ENCODE measurements at places on chromosomes 5 and 9.

DNA sequence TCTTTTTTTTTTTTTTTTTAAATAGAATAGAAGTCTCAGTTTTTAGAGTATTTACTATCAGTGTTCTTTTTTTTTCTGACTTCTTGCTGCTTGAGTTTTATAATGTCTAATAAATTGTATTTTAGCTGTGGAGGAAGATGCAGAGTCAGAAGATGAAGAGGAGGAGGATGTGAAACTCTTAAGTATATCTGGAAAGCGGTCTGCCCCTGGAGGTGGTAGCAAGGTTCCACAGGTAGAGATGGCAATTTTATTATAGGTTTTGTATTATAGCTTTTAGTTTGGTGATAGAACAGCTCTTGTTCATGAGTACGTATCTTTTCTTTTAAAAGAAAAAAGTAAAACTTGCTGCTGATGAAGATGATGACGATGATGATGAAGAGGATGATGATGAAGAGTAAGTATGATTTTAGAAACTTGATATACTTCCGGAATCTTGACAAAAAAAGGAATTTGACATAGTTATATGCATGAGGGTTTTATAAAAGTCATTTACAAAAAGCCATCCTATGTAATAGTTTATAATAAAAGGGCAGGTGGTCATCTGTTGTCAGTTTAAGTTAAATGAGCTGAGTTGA lies 5.0 kb downstream of the NPM1 start:
- no peak for DNase-seq

GRCh38 chr9:16058131-16058549 lies 505.3 kb downstream of the CCDC171 start:
- peak; percentile 68 for DNase-seq

DNA sequence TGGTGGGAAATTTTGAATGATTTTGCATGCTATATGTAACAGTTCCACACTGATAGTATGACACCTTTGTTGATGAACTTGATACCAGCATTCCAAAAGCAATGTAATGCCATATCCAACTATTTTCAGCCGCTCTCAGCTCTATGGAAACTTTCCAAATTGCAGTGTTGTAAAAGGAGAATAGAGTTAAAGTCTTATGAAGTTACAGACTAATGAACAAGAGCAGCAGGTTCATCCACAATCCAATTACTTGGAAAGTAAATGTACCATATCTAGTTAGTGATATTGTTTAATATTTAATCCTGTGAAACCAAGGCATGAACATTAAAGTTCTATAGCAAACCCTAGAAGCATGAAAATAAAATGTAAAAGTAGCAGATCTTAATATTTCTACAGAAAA lies 418.2 kb downstream of the TUSC1 start:
- DNase-seq: no peak

DNA sequence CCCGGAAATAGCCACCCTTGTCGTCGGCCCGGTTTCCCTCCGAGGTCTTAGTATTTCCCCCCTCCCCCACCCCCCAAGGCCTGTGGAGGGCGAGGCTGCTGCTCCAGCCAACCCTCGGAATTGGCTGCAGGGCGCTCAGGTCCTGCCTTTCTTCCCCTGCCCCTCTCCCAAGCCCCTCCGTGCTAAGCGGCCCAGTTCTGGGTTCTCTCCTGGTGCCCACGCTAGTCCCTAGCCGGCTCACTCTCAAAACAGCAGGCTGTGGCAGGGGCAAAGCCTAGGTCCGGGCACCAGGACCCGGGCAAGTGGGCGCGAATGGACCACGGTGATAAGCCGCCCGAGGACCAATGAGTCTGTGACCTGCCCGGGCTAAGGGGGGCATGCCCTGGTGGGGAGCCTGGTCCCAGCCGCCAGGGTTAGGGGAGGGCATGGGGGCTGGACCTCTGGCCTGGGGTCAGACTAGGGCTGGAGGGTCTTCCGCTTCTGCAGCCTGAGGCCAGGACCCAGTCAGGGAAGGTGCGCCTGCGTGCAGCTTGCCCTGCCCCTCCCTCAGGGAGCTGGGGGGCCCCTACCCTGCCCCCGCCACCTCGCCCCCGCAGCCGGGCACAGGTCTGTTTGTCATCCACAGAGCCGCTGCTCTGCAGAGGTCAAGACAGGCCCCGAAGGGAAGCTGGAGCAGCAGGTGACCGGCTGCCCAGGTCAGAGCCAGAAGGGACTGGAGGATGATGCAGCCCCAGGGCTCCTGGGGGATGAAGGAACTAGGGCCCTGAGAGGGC lies 5.0 kb upstream of the IRX4 start:
- DNase-seq: no peak

DNA sequence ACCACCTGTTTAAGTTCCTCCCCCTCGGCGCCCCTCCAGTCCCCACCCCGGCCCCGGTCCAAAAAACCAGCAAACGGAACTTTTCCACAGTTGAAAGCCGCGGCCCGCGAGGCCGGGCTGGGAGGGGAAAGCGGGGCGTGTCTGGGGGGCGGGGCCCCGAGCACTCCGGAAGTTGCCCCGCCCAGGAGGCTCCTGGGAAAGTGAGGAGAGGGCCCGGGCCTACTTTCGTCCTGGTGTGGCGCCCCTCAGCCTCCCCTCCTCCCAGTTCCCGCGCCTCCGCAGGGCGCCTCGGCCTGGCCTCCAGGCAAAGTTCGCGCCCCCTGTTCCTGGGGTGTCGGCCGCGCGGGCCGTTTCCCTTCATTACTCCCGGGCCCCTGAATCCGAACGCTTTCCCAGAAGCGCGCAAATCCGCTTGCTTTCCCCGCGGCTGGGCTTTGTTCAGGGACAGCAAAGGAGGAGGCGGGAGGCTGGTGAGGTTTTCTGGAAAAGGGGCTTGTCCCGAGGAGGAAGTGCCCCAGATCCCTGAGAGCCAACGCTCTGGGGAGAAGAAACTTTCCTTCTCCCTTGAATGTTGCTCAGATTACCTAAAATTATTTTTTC lies 4.5 kb upstream of the DMRT3 start:
- DNase-seq: no peak

- no peak for DNase-seq
These were observed 38.6 kb downstream of the YTHDC2 start for GRCh38 chr5:113552137-113552536.

- DNase-seq: no peak
These were observed 161.2 kb upstream of the SPEF2 start for GRCh38 chr5:35456506-35456905.

- peak; percentile 55 for DNase-seq
These were observed 11.8 kb upstream of the UBE2QL1 start for GRCh38 chr5:6436715-6437331.

GRCh38 chr5:34688015-34688810 lies 32.1 kb downstream of the RAI14 start:
- DNase-seq: no peak

DNA sequence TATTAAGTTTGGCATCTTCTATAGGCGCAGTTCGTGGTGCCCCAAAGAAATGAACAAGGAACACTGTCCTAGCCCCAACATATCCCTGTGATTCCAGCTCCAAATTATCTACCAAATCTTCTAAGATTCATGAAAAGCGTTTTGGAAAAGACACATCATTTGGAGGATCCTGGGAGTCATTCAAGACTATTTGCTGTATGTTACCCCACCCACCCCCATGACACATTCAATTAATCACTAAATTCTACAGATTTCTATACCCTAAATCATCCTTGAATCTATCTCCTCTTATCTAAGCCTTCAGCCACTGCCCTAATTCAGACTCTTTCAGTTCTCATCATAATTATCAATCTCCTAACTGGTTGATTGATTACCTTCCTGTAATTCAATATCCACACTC lies 5.5 kb upstream of the RUSC2 start:
- DNase-seq: no peak

GRCh38 chr9:5872511-5872910 lies 18.2 kb upstream of the MLANA start:
- no peak for DNase-seq

DNA sequence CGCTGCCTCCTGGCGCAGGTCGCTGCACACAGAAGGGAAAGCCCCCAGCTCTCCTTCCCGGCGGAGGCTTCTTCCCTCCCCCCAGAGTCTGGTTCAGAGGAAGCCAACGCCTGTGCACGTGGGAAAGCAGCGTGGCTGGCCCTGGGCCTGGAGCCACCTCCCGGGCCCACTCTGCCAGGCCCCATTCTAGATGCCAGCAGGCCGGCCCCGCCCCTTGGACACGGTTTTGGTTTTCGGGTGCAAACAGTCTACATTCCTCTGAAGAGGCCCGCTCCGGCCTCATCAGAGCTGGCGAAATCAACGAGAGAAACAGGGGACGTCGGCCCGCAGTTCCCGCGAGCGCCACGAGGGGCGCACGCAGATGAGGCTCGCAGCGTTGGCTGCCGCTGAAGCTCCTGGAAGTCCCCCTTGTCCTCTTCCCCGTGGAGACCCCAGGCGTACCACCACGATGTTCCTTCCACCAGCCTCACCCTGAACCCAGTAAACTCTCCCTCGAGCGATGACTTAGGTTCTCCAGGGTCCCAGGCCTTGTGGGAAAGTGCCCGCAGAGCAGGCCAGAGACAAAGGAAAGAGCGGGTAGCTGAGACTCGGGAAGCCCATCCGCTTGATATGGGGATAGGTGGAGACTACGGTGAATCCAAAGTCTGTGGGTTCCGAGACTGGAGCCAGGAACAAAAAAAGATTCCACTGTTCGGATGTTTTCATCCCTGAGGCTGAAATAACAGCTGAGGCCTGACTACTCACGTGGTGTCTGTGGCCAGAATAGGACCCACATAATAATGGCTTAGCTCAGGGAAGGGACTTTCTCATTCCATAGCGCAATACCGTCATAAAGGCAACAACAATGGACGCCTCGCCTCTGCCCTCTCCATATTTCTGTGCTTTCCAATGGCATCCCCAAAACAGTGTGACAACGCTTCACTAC lies 64.2 kb downstream of the KLF4 start:
- no peak for DNase-seq

DNA sequence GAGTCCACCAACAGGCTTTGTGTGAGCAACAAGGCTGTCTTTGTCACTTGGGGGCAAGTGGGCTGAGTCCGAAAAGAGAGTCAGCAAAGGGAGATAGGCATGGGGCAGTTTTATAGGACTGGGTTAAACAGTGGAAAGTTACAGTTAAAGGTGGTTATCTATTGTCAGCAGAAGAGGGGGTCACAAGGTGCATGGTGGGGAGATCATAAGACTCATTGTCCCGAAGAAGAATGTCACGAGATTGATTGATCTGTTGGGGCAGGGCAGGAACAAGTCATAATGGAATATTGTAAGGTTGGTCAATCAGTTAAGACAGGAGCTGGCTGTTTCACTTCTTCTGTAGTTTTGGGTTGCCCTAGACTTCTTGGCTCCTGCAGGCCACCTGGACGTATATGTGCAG lies 7.6 kb upstream of the HMGCS1 start:
- no peak for DNase-seq

GRCh38 chr5:5511904-5512416 lies 89.5 kb downstream of the ICE1 start:
- DNase-seq: no peak

GRCh38 chr9:120152295-120152694 lies 427.7 kb downstream of the CDK5RAP2 start:
- no peak for DNase-seq

GRCh38 chr9:130925050-130925678 lies 13.9 kb downstream of the FIBCD1 start:
- DNase-seq: no peak

- DNase-seq: no peak
These were observed 584.5 kb downstream of the ACTL7B start for GRCh38 chr9:108271236-108271635.

- DNase-seq: no peak
These were observed 1849.2 kb upstream of the C9orf72 start for GRCh38 chr9:29422438-29422837.

DNA sequence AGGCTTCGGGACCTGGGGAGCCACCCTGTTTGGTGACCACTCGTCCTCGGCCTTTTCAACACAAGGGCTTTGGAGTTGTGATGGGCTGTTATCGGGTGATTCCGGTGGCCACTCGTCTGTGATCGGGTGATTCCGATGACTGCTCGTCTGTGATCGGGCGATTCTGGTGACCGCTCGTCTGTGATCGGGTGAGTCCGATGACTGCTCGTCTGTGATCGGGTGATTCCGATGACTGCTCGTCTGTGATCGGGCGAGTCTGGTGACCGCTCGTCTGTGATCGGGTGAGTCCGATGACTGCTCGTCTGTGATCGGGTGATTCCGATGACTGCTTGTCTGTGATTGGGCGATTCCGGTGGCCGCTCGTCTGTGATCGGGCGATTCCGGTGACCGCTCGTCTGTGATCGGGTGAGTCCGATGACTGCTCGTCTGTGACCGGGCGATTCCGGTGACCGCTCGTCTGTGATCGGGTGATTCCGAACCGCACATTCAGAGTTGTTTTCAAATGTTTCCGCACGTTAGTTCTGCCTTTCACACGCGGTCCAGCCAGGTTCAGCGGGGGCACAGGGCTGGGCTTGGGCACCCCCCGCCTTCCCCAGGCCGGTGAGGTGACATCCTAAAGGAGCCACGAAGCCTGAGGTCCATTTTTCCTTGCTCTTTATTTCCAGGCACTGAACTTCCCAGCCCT lies 30.3 kb downstream of the TPPP start:
- no peak for DNase-seq

DNA sequence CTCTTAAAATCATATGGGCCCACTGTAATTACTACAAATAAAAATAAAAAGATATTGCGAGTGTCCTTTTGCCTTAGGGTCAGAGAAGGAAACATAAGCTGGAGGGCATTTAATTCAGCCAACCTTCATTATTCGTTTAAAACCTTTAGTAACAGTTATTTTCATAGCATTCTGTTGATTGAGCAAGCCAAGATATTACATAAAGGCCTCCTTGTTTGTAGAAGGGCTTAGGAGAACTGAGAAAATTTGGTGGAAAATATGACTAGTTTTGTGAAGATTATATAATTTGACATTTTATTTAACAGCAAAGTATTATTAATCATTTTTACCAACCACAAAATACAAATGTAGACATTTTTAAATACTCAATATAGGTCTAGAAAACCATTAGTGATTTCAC lies 62.2 kb downstream of the COX7C start:
- DNase-seq: no peak

GRCh38 chr5:132446621-132447020 lies 44.0 kb downstream of the IRF1 start:
- DNase-seq: no peak

- DNase-seq: no peak
These were observed 10.4 kb downstream of the NNT start for GRCh38 chr5:43613370-43613769.

DNA sequence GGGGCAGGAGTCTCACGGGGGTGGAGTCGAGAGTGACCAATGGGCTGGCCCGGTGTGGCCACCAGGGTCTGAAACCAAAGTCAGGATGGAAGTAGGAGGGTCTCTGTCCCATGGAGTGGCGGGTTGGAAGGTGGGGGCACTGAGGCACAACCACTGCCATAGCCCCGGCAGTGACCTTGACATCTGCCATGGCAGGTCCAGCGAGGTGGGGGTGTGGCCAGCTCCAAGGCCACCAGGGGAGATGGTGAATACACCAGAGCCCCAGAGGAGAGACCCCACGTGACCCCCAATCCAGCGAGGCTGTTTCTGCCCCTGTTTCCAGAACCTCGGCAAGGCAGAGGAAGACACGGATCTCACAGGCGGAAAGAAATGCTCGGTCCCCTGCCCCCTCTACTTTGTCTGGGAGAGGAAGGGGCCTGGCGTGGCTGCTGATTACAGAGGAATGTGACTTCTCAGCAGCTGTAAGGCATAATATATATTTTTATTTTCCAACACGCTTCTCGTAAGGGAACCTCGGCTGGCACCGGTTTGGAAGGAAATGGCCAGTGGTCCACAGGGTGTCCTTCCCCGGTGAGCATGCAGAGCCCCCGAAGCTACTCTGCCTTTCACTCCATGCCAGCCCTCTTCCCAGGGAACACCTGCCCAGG lies 105.7 kb upstream of the SARDH start:
- no peak for DNase-seq

Data from RCC 7860 (cell line).